ENCODE measurements at places on chromosomes 7 and 10. TPM values are rescaled to one million over a fixed set of nuclear protein-coding genes. Genes with fewer than 3 reads are reported as not detected.
A peak's percentile ranks its signal among the peaks of the same experiment; 100 is the strongest.

ZNF488 gene
- polyA plus RNA-seq, result 3.6 TPM

ARHGAP22 gene
- 1.2 TPM for polyA plus RNA-seq

CYP17A1 gene
- not detected for polyA plus RNA-seq

JAZF1 gene
- 29.6 TPM for polyA plus RNA-seq

SVOPL gene
- polyA plus RNA-seq, result not detected

- peaks cover 7% of the 10 kb centered on the region for H3K4me1 ChIP-seq
- H3K27ac ChIP-seq, result no peak overlapping the region
- no peaks in the 10 kb centered on the region for H3K36me3 ChIP-seq
- no peak for DNase-seq
- no peaks in the 10 kb centered on the region for H3K27me3 ChIP-seq
Observed at GRCh38 chr10:35795131-35795824, 153.2 kb upstream of the FZD8 start.

GRCh38 chr7:32518534-32519140 is 23.3 kb downstream of the AVL9 start:
- H3K4me1 ChIP-seq, result no peaks in the 10 kb centered on the region
- no peak overlapping the region for H3K27ac ChIP-seq
- peak; percentile 26 for DNase-seq
- peaks cover 3% of the 10 kb centered on the region for H3K36me3 ChIP-seq

DNA sequence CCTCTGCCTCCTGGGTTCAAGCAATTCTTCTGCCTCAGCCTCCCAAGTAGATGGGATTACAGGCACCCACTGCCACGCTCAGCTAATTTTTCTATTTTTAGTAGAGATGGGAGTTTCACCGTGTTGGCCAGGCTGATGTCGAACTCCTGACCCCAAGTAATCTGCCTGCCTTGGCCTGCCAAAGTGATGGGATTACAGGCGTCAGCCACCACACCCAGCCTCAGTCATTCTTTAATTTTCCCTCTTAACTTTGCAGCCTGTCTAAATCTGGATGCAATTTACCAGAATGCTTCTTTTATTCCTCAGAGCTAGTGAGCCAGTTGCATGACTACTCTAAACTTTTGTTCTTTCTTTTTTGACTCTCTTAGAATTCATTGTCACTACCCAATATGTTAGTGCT is 90.5 kb upstream of the CSTF2T start:
- H3K4me1 ChIP-seq, result no peaks in the 10 kb centered on the region
- H3K27me3 ChIP-seq, result no peaks in the 10 kb centered on the region
- no peak overlapping the region for H3K4me3 ChIP-seq
- H3K36me3 ChIP-seq, result no peaks in the 10 kb centered on the region
- DNase-seq, result peak; percentile 63

DNA sequence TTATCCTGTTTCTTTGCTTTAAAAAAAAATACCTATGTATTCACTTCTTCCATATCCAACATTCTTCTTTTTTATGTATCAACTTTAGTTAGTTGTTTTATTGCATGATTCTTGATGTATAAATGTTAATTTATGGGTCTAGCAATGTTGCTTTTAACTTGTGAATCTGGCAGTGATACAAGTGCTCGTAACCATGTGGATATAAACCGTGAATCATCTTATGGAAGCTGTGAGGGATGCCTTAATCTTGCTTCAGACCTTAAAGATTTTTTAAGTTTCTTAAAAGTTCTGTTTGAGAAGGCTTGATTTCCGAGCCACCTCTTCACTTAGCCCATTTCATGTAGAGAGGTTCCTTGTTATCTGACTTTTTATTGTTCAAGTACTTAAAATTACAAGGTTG is 25.9 kb downstream of the HELLS start:
- H3K27me3 ChIP-seq, result no peaks in the 10 kb centered on the region
- H3K4me3 ChIP-seq, result no peak overlapping the region
- H3K36me3 ChIP-seq, result peaks cover 5% of the 10 kb centered on the region
- H3K4me1 ChIP-seq, result no peaks in the 10 kb centered on the region

DNA sequence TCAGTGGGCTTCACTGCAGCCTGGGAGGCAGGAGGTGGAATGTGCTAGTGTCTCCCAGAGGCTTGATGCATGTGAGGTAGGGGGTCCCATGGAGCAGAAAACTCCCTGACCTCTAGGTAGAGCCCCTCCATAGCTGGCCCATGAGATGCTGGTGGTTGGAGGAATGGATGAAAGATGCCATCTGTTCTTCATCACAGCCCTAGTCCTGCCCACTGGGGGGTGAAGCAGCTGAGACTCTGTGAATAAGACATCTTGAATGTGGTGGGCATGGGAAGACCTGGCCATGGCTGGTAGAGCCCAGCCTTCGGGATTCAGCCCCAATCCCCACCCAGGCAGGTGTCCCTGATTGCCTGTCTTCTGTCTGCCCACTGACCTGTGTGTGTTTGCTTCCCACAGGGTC is 92.5 kb downstream of the COL13A1 start:
- H3K4me3 ChIP-seq, result no peak overlapping the region
- H3K4me1 ChIP-seq, result peaks cover 42% of the 10 kb centered on the region
- DNase-seq, result no peak
- no peaks in the 10 kb centered on the region for H3K36me3 ChIP-seq
- H3K27me3 ChIP-seq, result no peaks in the 10 kb centered on the region
- no peak overlapping the region for H3K27ac ChIP-seq

- no peaks in the 10 kb centered on the region for H3K4me1 ChIP-seq
- H3K36me3 ChIP-seq, result no peaks in the 10 kb centered on the region
- no peak overlapping the region for H3K4me3 ChIP-seq
- no peak overlapping the region for H3K27ac ChIP-seq
Observed at GRCh38 chr7:14714161-14714728, 188.3 kb downstream of the DGKB start.

DNA sequence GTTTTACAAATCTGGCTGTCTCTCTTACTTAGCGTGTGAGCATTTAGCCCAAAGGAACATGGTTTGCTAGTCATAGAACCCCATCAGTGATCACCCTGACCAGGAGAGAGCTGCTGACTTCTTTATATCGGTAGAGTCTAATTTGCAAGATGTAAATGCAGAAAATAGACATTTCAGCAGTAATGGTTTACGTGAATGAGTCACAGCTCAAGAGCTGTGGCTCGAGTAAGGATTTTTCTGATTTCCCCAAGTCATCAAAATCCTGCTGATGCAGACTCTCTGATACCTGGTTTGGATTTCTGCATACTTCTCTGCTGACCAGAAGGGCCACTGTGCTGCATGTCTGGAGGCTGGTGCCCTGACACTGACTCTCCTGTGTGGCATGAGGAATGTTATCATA is 25.7 kb downstream of the NUB1 start:
- peak overlapping the region; percentile 96 for H3K27ac ChIP-seq
- H3K4me1 ChIP-seq, result peaks cover 24% of the 10 kb centered on the region
- peaks cover 28% of the 10 kb centered on the region for H3K36me3 ChIP-seq
- H3K4me3 ChIP-seq, result no peak overlapping the region
- H3K27me3 ChIP-seq, result no peaks in the 10 kb centered on the region
- DNase-seq, result no peak

GRCh38 chr10:60271319-60272040 is 118.2 kb downstream of the ANK3 start:
- H3K36me3 ChIP-seq, result no peaks in the 10 kb centered on the region
- H3K4me1 ChIP-seq, result no peaks in the 10 kb centered on the region
- DNase-seq, result no peak
- no peak overlapping the region for H3K4me3 ChIP-seq
- H3K27me3 ChIP-seq, result no peaks in the 10 kb centered on the region

DNA sequence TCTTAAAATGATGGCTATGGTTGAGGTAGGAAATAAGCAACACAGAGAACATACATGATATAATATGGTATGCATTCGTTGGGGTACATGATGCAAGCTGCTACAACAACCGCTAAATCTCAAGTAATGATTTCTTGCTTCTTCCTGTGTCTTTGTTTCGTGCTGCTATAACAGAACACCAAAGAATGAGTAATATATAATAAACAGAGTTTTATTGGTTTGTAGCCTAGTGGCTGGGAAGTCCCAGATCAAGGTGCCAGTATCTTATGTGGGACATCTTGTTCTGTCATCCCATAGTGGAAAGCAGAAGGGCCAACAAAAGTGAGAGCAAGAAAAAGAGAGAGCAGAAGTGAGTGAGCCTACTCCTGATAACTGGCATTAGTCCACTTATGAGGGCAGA is 689.7 kb downstream of the SUGCT start:
- H3K27me3 ChIP-seq, result no peaks in the 10 kb centered on the region
- H3K4me3 ChIP-seq, result no peak overlapping the region
- no peak for DNase-seq
- H3K36me3 ChIP-seq, result no peaks in the 10 kb centered on the region

- H3K27me3 ChIP-seq, result no peaks in the 10 kb centered on the region
- no peak overlapping the region for H3K27ac ChIP-seq
- no peaks in the 10 kb centered on the region for H3K4me1 ChIP-seq
- H3K36me3 ChIP-seq, result no peaks in the 10 kb centered on the region
- H3K4me3 ChIP-seq, result no peak overlapping the region
Observed at GRCh38 chr7:116984917-116985316, 31.6 kb downstream of the ST7 start.

GRCh38 chr10:49540056-49540797 is 1.3 kb upstream of the ERCC6 start:
- peaks cover 2% of the 10 kb centered on the region for H3K36me3 ChIP-seq
- H3K27ac ChIP-seq, result no peak overlapping the region
- no peak overlapping the region for H3K4me3 ChIP-seq
